ENCODE measurements at places on chromosomes 5 and 9.

DNA sequence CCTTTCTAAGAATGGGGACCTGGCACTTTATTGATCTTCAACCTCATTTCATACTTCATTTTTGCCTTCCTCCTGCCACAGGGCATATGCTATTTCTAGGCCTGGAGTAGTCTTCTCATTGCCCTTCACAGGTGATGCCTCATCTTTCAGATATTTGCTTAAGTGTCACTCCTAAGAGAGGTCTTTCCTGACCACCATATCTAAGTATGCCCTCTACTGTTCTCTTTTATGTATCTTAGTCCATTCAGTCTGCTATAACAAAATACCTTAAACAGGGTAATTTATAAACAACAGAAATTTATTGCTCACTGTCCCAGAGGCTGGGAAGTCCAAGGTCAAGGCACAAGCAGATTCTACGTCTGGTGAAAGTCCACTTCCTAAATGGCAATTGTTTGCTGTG lies 99.1 kb downstream of the ADAMTS6 start:
- no peak for DNase-seq

GRCh38 chr5:159814805-159815585 lies 101.3 kb upstream of the ADRA1B start:
- no peak for DNase-seq

DNA sequence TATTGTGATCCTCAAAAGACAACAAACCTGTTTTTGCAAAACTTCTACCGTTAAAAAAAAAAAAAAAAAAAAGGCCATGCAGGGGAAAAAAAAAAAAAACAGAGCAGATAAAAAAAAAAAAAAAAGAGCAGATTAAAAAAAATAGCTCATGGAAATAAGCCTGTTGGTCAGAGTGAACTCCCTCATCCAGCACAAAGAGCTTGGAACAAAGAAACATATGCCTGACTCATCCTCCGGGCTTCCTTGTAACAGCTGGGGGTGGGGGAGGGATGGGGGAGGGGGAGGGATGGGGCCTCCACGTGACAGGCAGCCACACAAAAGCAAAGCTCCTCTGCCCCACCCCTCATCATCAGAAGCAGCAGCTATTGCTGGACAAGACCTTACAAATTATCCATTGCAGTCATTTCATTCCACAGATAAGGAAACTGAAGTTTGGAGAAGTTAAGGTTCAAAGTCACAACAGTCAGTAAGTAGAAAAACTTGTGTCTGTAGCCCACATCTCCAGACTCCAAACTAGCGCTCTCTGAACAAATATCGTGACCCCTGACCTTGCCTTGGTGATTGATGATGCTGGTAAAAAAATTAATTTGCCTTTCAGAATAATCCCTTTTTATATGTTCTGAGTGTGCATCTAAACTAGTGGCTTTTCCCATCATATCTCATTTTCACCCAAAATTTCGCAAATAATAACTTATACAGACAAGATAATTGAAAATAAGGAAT lies 38.9 kb downstream of the SLC35D2 start:
- DNase-seq = no peak

DNA sequence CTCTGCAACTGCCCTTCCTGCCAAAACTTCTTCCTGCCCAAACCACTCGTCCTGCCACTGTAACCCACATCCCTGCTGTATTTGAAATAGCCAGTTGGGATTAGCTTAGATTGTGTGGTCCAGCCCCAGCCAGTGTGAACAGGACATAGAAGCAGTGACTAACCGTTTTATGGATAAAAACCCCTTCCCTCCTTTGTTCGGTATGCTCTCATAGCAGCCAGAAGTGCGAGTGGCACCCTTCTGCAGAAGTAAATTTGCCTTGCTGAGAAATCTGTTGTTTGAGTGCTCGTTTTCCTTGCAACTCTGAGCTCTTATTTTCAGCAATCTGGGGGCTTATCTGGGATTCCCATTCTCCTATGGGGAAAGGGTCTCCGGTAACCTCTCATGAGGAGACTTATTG lies 470.0 kb downstream of the PRDM9 start:
- no peak for DNase-seq

GRCh38 chr9:87346061-87346665 lies 151.5 kb upstream of the DAPK1 start:
- no peak for DNase-seq

GRCh38 chr5:72464071-72464470 lies 43.1 kb downstream of the ZNF366 start:
- no peak for DNase-seq

Data from NK-92 treated with Interleukin-12 subunit alpha and Interleukin-12 subunit beta, amount 100 ng/mL, for 24 hours (cell line).